Kidney capillary endothelial cell (primary cell): ENCODE measurements at places on chromosomes 2 and 18.

DNA sequence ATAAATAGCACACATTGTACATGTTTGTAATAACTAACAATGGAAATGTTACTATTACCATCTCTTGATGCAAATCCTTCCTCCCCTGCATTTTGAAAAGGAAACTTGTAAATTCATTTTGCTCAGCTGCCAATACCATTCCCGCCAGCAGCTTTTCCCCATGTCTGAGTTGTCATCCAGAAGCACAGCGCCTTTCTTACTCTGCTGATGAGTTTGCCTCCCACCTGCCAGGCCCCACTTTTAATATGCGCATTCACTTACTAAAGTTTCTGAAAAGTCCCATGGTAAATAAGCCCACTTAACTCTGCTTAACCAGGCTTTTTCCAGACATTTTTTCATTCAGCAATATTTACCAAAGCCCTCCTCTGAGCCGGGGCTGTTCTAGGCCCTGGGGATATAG lies 3.9 kb downstream of the CHST10 start:
- no peak for DNase-seq

- no peak for DNase-seq
Observed at GRCh38 chr2:37418956-37419355, 74.5 kb downstream of the QPCT start.

- no peak for DNase-seq
Observed at GRCh38 chr2:218371983-218372350, 10.1 kb upstream of the SLC11A1 start.

DNA sequence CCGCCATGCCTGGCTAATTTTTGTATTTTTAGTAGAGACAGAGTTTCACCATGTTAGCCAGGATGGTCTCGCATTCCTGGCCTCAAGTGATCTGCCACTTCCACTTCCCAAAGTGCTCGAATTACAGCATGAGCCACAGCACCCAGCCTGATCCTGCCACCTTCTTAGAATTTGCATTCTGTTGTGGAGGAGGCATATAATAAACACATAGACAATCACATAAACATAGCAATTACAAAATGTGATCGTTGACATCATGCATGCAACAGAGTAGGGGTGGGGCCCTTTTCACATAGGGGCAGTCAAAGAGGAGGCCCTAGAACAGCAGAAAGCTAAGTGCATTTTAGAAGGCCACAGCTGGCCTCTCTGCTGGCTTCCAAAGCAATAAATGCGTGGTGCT lies 39.9 kb upstream of the TSPYL6 start:
- DNase-seq, result no peak

DNA sequence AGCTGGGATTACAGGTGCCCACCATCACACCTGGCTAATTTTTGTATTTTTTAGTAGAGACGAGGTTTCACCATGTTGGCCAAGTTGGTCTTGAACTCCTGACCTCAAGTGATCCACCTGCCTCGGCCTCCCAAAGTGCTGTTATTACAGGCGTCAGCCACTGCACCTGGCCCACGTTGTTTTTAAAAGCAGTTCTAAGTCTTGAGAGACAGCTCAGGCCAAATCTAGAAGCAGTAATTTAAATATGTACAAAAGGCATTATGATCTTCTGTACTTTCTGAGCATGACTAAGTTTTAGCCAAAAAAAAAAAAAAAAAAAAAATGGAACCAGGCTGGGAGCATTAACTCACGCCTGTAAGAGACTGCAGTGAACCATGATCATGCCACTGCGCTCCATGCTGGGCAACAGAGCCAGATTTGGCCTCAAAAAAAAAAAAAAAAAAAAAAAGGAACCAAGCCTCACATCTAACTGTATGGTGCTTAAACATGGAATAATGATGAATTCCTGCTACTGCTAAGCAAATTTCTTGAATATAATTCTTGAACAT lies 4.0 kb downstream of the ABHD3 start:
- DNase-seq, result no peak
